Liver (tissue), 10 donors: ENCODE measurements at places on chromosomes 4 and X. TPM values are rescaled to one million over a fixed set of nuclear protein-coding genes. Genes with fewer than 3 reads are reported as not detected.
A peak's percentile ranks its signal among the peaks of the same experiment; 100 is the strongest.

GRCh38 chr4:54066718-54067129, 2.3 kb upstream of the CHIC2 start:
- DNase-seq = no peak

- DNase-seq = no peak
Observed at GRCh38 chr4:20764366-20764992, 64.2 kb downstream of the PACRGL start.

GRCh38 chrX:12366440-12366839, 228.2 kb downstream of the FRMPD4 start:
- no peak for DNase-seq

- DNase-seq = peak; percentile 22
Observed at GRCh38 chr4:98673288-98673644, 14.9 kb upstream of the TSPAN5 start.

GRCh38 chr4:121789960-121790829, 10.9 kb upstream of the EXOSC9 start:
- no peak for DNase-seq

- DNase-seq = no peak
Observed at GRCh38 chr4:168781926-168782325, 228.1 kb downstream of the CBR4 start.

DNA sequence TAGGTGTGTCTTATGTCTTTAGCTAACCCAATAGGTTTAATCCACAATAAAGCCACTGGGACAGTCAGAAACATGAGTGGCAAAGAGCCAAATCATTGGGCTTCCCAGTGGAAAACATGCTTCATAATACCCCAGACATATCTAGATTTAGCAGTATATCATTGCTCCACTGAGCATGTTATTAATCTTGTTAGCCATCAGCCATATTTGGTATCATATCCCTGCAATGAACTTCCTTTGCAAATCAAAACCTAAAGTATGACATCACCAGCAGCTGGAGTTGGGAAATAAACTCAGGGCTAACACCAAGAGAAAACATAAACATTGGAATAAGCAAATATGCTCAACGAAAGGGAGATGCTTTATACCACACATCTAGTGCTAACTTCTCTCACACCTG, 280.8 kb upstream of the NOCT start:
- no peak for DNase-seq

GRCh38 chr4:143089291-143089690, 95.4 kb upstream of the USP38 start:
- no peak for DNase-seq

DNA sequence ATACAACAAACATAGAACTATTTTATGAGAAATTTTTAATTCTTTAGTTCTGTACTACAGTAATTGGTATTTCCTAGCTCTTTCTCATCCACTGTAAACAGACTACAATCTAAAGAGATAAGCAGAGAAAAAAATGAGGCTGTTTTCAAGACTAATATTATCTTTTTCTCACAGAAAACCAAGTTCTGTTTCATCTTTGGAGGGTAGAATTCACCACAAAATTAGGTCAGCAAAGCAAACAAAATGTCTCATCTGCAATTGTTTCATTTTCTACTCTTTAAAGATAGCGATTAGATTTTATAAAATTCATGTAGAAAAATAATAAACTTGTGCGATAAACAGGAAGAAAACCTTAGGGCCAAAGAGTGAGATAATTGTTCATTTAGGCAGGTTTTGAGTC, 10.8 kb downstream of the APOO start:
- DNase-seq = no peak

DNA sequence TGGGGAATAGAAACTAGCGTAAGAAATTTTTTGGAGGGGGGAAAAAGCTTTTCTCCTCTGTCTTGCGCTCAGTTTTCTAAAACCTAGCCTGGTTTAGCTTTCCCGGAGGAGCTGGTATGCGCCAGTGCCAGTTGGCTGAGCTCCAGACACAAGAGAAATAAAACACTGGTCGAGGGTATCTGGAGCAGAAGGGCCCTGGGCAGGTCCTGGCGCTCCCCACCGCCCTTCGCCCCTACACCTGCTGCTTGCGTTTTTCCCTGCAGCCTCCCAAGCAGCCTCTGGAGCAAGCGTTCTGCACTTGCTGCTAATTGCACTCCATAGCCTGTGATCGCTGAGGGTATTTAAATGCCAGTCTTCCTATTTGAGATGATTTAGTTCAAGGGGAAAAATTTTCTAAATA, 816 bp downstream of the EREG start:
- no peak for DNase-seq

The RAB41 gene
- not detected for total RNA-seq

The NXF2B gene
- total RNA-seq = not detected

The HSFX2 gene
- total RNA-seq = 0.09 TPM

The PDHA1 gene
- total RNA-seq = 118 TPM

The PORCN gene
- total RNA-seq = 2.8 TPM

The DDX53 gene
- total RNA-seq = not detected
